ENCODE measurements at places on chromosomes 6 and 20.

- no peak for DNase-seq
Observed at GRCh38 chr20:11188843-11189603, 515.2 kb upstream of the JAG1 start.

- no peak for DNase-seq
Observed at GRCh38 chr20:54092021-54092420, 21.6 kb upstream of the BCAS1 start.

GRCh38 chr6:126100386-126100785, 114.0 kb downstream of the TRMT11 start:
- DNase-seq: no peak

DNA sequence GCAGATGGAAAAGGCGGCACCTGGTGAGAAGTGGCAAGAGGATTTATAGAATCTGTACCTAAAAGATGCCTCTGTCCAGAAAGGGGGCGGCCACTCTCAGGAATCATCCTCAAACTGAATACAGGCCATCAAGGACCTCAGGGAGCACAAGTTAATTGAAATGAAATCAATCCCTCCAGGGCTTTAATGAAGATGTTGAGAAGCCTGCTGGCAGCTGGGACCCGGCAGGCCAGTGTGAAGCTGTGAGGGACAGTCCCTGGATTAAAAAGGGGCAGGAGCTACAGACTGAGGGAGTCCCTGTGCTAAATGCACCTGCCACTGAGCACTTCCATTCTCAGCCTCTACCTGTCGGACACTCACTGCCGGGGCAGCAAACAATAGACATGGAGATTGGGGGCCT, 107.7 kb upstream of the GGTLC1 start:
- DNase-seq: no peak

DNA sequence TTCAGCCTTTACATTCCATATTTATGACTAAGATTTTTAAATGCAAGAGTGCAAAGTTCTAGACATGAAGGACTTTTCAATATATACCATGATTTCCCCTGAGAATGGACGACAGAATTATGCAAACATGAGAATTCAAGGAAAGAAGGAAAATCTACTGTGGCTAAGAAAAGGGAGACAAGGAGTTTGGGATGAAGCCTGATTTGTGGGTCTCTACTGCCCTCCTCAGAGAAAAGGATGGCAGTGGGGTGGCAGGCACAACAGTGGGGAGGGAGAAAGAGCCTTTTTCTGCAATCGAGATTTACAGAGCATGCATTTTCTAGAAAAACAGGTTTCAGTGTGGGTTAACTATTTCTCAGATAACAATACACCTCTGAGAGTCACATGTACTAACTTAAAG, 466.9 kb upstream of the NRSN1 start:
- DNase-seq: peak; percentile 17

DNA sequence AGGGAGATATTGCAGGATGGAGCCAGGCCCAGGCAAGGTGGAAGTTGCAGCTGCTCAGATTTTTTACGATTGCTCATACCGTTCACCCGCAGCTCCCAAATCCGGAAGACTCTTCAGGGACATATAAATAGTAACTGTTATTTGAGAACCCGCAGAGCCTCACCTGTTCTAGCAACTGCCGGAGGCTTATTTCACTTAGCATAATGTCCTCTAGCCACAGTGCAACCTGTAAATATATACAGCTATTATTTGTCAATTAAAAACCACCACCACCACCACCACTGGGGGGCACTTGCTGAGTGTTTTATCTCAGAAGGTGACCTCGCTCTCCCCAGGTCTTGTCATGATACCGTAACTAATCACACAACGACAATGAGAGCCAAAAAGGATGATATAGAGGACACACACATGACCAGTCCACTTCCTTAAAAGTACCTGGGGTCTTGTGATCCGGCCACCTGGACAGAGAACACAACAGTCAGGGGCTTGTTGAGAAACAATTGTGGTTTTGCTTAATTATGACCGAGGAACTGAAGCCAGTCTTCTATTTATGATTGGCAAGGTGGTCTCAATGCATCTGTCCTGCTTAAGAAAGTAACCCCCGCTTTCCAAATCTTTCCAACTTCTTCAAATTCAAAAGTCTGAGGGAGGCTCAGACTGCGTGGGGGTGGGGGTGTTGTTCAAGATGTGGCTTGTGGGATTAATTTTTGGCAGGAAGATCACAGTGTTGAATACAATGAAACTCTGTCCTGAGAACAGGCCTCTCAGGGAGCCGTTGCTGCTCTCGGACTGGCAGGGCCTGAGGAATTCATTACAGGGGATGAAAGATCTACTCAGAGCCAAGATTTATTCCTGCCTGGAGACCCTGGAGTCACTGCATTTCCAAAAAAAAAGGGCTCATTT, 107.7 kb upstream of the PRND start:
- no peak for DNase-seq

DNA sequence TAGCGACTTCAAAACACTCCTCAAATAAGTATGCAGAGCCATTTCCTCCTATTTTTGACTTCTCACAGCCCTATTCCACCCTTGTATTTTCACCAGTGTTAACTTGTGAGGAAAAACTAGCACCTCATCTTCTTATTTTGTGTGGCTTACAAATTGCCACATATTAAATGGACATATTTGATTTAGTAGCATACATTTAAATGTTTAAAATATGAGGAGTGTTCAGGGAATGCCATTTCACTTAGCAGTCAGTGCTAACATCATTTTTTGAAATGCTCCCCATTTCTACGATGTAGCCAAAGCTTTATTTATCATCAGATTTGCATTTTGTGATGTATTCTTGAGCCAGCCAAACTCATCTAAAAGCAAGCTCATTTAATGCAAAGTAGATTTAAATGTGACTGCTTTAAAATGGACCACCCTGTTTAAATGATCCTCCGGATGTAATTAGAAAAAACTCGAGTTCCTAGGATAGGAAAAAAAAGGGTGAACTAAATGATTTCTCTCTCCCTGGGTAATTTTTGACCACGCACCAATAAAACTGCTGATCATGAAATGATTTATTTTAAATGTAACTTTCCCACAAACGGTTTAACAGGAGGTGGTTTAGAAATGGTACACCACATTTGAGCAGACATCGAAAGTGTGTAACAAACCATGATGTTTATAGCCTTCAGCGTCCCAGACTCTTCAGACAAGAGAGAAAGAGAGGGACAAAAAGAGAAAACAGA, 172.6 kb downstream of the CD83 start:
- no peak for DNase-seq
